Activated T-cell treated with anti-CD3 and anti-CD28 coated beads for 1 hour (primary cell): ENCODE measurements at places on chromosomes 11 and 22.

GRCh38 chr11:75841739-75842138, 26.7 kb downstream of the UVRAG start:
- no peak for DNase-seq

DNA sequence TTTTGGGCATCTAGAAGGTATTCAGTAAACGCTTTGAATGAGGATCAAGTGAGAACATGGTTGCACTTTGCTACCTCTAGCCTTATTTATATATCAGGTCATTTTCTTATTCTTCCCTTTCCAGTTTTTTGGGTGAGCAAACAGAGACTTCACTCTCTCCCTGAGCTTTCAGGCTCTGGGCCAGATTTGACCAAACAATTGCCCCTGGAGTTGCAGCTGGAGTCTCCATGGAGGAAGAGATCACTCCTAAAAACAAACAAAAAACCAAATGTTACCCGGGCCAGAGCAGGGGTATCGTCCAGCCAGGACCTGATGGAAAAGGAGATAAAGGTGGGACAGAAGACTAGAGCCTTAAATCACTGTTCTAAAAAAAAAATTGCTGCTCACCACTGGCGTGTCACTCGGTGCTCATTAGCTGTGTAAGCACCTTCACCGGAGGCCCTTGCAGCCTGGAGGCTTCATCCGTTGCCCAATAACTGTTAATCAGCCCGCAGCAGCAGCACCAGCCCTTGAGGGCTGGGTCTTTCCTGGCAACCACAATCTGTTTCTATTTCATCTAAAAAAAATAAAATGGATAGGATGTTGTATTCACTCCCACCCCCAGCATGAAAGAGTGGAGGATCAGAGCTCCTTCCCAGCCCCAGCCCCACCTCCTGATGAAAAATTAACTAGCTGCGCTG, 125.0 kb downstream of the PKNOX2 start:
- no peak for DNase-seq

- no peak for DNase-seq
Measured at GRCh38 chr11:58070585-58070984, 39.8 kb downstream of the OR6Q1 start.

DNA sequence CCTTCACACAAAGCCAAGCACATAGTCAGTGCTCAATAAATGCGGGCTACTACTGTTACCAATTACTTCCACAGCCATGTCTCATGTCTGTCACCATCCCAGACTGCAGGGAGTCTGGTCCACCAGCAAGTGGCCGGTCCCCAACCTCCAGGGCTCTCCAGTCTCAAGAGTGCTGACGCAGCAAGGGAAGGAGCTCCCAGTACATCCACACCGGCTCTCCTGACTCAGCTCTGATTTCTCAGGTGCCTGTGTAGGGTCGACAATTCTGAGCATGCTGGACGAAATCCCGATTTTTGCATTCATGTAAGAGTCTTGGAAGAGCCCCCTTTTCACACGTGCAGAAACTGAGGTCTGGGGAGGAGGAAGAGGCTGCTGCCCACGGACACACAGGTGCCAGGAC, 10.3 kb upstream of the NEFH start:
- no peak for DNase-seq

DNA sequence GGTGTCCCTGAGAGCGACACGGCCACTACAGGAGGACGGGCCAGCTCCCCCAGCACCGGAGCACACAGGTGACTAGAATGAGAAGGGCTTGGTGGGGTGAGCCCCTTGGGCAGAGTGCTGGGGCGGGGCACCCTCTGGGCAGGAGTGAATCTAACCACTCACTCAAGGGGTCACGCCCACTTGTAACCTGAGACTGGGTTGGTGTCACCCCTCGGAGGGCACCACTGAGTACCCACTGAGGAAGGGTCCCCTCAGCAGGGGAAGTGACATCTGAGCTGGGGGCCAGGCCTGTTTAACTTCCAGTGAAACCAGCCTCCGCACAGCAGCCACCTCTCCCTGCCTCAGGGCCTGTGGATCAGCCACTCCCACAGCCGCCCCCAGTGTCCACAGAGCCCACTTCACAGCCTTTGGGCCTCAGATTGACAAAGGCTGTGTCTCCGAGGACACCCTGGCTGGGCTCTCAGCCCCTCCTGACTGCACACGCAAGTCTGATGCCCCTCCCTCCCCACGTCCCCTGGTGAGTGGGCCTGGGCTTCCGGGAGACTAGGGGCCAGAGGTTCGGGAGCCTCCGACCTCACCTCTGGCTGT, 5.6 kb downstream of the GATD1 start:
- no peak for DNase-seq
